T-helper 2 cell treated with Interferon-gamma antibody and Interleukin-4, amounts not matched to agents 5 μg/mL and 100 μg/mL, for 36 hours (primary cell): ENCODE measurements at places on chromosomes 6 and 20.

DNA sequence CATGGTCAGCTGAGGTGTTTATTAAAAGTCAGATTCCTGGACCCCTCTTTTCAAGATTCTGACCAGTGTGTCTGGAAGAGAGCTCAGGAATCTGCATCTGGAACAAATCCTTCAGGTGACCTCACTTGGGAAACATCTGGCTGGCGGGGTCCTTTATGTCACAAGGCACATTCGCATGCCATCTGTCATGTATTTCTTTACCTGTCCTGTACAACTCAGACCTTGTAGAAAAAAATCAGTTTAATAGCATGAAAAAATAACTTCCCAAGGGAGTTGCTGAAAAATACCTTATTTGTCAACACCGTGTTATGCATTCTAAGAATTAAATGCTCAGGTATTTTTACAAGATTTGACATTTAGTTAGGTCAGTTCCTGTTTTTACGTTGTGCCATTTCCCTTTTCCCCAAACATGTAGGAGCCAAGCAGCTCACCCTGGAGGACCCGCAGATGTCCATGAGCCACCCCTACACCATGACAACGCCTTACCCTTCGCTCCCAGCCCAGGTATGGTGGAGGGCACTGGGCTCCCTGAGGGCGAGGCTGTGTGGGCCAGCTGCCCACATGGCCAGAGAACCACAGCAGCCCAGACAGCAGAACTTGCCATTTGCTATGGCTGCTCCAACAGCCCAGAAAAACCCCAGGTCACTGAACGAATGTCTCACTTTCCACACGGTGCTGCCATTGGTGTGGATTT, 4.0 kb downstream of the IRF4 start:
- no peak for DNase-seq

GRCh38 chr6:71967436-71967835, 81.1 kb downstream of the RIMS1 start:
- no peak for DNase-seq

DNA sequence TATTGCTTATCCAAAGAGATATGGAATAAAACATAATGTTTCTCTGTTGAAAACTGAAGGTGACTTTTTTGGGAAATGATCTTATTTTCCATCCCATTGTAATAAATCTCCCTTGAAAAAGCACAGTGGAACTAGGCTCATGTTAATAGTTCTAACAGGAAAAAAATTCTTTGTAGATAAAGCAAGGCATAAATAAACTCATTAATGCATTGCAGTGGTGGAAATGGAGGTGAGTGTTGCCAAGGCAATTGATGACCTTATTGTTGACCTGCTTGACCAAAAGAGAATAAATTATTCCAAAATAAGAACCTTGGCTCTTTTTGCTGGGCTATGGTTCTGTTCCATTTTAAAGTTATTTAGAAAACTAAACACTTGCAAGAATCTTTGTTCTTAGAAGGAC, 55.2 kb downstream of the TRMT11 start:
- DNase-seq, result no peak

DNA sequence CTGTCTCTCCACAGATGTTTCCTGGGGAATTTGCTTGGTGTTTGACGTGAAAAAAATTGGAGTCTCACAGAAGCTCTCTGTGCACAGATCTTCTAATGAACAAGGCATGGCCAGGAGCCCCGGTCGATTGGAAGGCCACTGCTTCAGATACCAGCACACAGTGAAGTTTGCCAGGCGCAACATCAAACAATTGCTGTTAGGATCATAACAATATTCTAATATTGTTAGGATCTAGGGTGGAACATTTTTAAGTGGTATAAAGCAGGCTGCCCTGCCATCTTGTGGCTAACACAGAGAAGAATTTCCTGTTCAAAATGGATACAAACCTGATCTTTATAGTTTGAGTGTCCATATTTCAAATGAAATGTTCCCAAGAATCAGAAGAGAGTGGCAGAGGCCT, 64.1 kb downstream of the C6orf118 start:
- DNase-seq, result no peak

DNA sequence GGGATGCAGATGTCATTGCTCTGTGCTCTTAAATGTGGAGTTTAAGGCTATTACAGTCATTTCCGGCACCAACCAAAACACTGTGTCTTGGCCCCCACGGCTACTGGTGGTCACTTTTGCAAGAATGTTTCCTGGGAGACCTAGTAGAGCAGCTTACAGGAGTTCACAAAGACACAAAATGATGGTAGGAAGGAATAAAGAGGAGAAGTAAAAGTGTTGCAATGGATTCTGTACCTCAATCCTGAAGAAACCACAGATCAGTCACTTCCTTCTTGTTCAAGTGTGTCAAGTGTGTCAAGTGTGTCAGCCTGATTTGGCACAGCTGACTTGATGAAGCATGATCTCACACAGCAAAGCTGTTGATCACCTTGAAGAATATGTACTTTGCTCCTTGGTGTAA, 344.0 kb downstream of the PLCB1 start:
- no peak for DNase-seq

DNA sequence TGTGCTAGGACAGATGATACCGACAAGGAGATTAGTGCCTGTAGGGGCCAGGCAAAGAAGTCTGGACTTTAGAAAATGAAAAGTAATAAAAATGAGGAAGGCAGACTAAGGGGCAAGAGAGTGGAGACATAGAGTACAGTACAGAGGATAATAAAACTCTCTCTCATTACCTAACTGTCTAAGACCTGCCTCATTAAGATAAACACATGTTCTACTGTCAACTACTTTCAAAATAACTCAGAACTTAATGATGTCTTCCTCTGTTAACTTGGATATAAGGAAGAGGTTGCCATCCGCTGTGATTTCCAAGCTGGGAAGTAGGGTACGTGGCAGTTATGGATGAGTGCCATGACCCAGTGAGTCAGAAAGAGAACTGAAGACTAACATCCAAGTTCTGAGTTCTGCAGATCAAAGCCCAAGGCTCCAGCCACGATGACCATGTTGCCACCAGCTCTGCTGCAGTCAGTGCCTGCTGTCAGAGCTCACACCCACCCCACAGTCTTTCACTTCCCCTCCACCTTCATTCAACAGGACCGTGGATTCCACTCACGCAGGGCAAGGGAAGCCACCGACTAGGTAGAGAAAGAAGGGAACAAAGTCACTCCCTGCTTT, 81.8 kb downstream of the KIF16B start:
- no peak for DNase-seq

DNA sequence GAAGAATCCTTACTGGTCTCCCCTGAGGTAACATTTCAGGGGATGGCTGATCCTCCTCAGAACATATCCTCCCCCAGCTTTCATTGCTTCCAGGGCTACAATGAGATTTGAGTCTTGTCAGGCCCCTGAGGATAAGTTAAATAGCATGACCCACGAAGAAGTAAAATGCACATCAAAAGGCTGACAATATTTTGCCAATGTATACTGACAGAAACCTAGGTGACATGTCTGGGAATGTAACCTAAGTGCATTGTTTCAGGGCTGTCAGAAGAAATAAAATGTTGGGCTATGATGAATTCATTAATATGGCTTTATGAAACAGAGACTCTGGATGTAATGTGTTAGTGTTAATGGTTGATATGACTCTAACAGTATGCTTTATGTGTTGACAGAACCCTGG, 471.5 kb downstream of the HDGFL1 start:
- no peak for DNase-seq

GRCh38 chr6:31532644-31533454, 4.1 kb downstream of the MCCD1 start:
- no peak for DNase-seq

DNA sequence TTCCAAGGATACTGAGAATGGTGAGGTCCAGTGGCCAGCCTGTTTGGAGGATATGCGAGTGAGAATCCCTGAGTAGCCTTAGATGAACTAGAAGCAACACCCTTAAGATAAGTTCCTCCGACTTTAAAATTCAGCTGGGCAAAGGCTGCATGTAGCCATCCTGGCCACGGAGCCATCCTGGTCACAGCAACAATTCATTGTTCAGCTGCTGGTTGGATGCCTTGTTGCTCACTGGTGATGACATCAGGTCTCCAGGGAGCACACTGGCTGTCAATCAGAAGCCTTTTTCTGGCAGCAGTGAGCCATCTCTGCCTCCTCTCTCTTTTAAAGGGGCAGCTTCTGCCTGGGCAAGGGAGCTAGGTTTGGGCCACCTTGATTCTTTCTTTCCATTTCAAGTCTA, 22.4 kb upstream of the RIMS4 start:
- DNase-seq, result no peak

DNA sequence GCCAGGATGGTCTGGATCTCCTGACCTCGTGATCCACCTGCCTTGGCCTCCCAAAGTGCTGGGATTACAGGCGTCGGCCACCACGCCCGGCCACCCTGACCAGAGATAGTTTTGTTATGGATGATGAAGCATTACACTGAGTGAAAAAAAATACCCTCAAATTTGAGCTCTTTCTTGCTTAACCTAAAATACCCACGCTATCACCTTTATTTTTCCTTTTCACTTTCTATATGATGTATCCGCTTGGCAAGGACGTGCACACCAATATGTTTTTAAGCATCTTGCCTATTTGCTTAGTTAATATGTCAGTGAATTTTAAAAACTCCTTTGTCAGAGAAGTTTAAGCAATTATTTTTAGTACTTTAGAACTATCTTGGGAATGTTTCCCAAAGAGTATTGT, 150.4 kb downstream of the INSM1 start:
- DNase-seq, result no peak

DNA sequence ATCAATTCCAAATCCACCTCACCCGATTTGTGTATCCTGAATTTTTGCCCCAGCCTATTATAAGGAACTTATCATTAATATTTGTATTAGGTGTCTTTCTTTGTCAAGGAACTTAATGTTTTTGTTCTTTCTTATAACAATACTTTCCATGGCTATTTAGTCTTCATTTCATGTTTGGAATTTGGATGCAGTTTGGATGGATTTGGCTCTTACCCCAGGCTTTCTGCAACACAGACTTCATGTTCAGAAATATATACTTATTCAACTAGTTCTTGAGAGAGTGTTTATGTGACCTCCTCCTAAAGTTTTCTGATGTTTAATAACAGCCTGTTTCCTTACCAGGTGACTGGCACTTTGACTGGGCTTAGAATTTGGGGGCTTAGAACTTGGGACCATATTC, 35.9 kb upstream of the TOX2 start:
- DNase-seq, result no peak

DNA sequence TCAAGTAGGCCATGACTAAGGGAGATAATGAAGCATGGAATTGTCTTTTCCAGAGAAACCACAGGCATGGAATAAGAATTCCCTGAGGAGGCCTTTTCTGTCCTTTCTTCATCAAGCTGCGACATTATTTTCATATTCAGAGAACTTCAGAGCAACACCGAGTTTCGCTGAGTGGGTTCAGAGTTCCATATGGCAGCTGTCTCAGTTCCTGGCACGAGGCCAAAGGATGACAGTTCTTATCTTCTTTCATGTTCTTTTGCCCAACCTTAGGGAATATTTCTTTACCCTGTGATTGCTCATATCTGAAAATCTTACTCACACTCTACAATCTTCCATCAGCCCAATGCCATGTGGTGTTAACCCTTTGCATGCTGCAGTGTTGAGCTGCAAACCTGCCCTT, 135.3 kb upstream of the BMP2 start:
- no peak for DNase-seq

DNA sequence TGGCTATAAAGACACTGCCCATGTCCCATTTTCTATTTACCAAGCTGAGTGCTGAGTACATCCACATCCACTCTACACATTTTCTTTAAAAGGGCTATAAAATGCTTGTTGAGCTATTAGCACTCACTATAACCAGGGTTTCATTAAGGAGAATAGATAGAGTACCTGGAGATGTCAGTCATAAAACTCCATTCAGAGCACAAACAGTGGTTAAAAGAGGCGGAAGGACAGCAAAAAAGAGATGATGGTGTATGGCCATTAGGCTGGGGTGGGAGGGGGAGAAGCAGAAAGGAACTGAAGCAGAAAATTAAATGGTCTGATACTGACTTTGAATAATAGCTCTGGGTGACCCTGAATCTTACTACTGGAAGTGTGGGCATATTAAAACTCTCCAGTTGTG, 609.9 kb upstream of the MAP3K7 start:
- DNase-seq, result no peak

DNA sequence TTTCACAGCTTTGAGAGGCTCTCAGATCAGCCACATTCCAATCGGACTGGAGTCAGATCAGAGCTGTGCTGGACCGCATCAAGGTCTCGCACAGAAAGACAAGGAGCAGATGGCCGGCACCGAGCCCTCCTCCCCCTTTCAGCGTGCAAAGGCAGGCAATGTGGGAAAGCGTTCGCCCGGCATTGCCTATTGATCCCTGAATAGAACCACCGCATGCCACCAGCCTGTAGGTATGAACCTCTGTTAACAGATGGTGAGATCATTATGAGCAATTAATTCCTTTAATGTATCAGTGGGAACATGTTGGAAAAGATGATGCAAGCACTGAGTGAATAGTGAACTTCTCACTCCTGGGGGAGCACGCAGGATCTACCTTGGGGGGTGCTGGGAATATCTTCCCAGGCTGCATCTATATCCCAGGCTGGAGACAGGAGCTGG, 117.5 kb upstream of the ID4 start:
- DNase-seq, result no peak

DNA sequence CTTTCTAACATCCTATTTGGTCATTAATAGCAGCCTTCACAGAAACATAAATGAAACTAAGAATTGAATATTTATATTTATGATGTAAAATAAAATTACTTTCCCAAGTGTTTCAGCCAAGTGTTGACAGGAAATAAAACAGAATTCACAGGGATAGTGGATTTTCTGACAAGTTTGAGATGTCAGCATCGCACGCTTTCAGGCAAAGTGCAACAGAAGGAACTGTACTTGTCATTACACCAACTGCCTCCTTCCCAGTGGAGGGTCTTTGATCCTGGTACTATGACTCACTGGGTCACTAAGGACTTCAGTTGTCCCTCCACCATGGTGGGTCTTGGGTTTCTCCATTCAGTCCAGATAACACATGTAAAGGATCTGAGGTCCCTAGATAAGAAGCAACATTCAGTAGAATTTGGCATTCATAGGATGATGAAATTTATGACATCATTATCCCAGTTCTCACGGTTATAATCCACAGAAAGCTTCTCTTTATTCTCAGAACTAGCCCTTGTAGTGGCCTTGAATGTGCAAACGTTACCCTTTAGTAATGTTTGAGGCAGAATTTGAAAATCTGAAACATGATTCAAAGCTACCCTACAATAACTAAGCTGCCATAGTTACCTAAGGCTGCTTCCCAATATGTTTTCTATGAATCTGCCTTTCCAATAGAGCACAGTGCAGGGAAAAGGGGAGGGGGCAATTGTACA, 3.8 kb upstream of the TNFAIP3 start:
- DNase-seq, result no peak

- no peak for DNase-seq
Observed at GRCh38 chr20:63659370-63659769, 1.3 kb downstream of the RTEL1 start.

GRCh38 chr6:167679122-167679736, 147.5 kb upstream of the AFDN start:
- no peak for DNase-seq

DNA sequence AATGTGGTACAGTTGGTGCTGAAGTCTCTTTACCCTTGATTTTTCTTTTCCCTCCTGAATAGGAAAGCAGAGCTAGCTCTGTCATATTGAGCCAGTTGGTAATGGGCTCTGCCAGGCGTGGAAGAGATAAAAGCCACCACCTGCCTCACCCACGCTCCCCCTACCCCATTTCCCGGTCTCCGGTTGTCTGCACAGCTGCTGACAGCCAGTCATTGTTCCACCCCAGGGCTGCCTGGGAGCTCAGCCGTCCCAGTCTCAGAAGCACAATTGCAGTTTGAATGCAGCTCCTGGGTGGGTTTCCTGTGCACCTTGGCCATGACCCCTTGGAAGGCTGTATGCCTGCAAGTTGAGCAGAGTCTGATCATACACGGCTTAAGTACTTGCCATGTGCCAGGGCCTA, 675.2 kb upstream of the FLRT3 start:
- no peak for DNase-seq

GRCh38 chr6:68975064-68975463, 340.0 kb downstream of the ADGRB3 start:
- no peak for DNase-seq
